NCI-H2081 treated with DMSO at 0.1 percent for 48 hours (cell line): ENCODE measurements at places on chromosomes 1 and 21.

DNA sequence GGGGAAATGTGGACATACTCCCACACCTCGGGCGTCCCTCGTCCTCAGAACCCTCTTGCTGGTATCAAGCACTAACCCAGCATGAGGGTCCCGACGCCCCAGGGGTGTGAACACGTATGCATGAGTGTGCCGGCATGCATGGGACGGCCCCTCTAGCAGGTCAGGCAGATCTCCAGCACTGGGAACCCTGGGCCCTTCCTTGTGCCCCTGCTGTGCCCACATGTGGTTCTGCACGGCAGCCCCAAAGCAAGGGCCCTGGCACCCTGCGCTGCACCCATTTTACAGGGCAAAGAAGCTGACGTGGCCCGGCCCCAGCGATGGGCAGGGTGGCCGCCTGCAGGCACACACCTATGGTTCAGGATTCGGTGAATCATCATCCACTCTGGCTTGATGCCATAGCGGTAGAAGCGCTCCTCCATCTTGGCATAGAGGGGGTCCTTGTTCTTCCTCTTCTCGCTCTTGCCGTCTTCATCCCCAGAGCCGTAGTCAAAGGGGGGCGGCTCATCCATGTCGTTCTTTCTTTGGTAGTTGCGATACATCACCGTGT, 34.2 kb downstream of the CHD5 start:
- DNase-seq: no peak

- DNase-seq: no peak
These were observed 20.8 kb downstream of the EPHA8 start for GRCh38 chr1:22584001-22584562.

DNA sequence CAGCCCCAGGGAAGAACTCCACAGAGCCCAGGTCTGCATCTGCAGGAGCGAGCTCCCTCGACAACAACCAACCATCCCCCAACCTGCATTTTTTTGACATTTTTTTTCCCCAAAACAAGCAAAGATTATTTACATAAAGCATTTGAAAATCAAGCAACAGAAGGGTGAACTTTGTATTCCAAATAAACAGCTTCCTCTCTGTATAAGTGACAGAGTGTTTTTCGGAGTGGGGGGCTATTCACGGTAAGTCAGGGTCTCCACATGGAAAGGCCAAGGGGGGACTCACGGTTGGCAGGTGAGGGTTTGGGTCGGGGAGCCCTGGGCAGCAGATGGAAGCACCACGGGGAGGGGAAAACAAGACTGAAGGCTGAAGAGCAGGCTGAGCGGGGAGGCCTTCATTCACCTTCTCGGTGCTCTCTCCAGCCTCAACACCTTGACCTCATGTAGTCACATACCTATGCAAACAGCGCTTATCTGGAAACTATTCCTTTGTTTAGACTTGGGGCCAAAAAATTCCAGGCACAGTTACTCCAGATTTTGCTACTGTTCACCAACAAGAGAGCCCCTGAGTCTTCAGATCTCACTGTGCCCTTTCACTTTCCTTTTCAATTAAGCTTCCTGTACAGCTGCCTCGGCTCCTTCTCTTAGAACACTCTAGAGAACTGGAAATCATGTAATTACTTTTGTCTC, 27.6 kb downstream of the C2CD2 start:
- DNase-seq: no peak

- no peak for DNase-seq
These were observed 3.5 kb upstream of the PEF1 start for GRCh38 chr1:31648190-31648589.

GRCh38 chr1:176994931-176995596, 169.4 kb downstream of the ASTN1 start:
- no peak for DNase-seq

DNA sequence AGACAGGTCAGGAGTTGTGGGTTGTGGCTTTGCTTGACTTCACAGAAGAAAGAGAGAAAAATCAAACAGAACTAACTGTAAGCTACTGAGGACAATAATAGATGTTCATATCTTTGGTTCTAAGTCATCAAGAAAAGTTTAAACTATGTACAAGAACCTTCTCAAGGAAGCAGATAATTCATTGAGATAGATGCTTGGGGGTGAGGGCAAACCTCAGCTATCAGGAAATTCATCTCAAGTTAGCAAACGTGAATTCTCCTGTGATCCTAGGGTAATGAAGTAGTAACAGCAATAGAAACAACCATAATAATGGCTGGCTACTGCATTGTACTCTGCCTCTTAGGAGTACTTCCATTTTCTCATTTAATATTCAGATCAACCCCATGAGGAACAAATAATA, 506.2 kb downstream of the PLPP3 start:
- no peak for DNase-seq

GRCh38 chr1:186139701-186140100, 235.4 kb downstream of the TPR start:
- DNase-seq: no peak

DNA sequence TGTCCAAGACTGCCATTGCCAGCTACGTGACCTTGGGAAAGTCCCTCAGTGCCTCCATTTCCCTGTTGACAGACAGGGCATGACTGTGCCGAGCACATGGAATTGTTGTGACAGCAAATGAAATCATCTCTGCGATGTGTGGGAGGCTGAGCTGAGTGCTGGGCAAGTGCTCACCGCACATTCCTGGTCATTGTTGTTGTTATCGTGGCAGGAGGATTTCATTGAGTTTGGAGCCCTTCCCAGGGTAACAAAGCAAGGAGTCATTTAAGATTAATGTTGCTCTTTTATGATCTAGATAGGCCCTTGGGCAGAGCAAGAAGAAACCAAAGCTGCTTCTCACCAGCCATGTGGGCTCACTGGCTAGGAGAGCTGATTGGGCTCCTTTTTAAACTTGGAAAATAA, 39.6 kb upstream of the ITPKB start:
- no peak for DNase-seq

DNA sequence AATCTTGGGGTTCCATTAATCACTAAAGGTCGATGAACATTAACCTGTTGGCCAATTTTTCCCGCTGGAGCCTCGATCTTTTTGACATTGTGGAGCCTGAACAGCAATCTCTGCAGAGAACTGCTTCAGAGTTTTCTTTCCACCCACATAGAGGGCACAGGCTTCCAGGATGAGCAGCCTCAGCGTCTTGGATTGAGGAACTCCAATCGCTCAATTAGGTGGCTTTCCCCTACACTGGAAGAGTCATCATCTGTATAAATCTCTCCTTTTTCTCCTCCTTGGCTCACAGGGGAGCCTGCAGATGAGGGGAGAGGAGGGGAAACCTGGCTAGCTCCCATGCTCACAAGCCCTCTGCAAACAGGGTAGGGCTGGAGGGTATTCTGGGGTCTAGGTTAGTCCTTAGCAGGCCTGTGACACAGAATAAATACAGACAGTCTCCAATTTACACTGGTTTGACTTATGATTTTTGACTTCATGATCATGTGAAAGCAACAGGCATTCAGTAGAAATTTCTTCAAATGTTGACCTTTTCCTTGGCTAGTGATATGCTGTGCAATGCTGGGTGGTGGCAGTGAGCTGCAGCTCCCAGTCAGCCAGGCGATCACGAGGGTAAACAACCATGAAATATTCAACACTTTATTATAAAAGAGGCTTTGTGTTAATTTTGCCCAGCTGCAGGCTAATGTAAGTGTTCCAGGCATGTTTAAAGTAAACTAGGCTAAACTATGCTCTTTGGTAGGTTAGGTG, 80.8 kb downstream of the PGBD5 start:
- DNase-seq: no peak

- no peak for DNase-seq
These were observed 11.7 kb downstream of the CAPN9 start for GRCh38 chr1:230758709-230759368.

DNA sequence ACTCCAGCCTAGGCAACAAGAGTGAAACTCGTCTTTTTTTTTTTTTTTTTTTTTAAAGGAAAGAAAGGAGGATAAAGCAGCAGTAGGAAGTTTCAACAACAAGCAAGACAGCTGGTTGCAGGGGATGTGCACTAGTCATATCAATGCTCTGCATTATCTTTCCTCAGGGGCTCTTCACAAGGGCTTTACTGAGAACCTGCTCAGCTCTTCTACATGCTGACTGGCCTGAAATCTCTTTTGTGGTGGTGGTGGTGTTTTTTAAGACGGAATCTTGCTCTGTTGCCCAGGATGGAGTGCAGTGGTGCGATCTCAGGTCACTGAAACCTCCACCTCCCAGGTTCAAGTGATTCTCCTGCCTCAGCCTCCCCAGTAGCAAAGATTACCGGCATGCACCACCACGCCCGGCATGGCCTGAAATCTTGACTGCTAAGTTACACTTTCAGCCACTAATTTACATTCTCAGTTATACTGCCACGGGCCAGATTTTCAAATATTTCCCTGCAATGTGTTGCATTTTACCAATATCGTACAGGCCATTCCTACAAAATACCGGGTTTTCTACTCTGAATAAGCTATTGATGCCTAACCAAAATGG, 68.0 kb downstream of the PUM1 start:
- DNase-seq: no peak

GRCh38 chr1:110582378-110582777, 23.8 kb downstream of the KCNA2 start:
- DNase-seq: no peak
